ENCODE measurements at places on chromosomes 13 and 19. TPM values are rescaled to one million over a fixed set of nuclear protein-coding genes. Genes with fewer than 3 reads are reported as not detected.

- DNase-seq = no peak
These were observed 46.6 kb upstream of the GPR183 start for GRCh38 chr13:99353836-99354235.

- DNase-seq = peak; percentile 99
These were observed 2.0 kb downstream of the VSIG10L start for GRCh38 chr19:51339687-51340656.

DNA sequence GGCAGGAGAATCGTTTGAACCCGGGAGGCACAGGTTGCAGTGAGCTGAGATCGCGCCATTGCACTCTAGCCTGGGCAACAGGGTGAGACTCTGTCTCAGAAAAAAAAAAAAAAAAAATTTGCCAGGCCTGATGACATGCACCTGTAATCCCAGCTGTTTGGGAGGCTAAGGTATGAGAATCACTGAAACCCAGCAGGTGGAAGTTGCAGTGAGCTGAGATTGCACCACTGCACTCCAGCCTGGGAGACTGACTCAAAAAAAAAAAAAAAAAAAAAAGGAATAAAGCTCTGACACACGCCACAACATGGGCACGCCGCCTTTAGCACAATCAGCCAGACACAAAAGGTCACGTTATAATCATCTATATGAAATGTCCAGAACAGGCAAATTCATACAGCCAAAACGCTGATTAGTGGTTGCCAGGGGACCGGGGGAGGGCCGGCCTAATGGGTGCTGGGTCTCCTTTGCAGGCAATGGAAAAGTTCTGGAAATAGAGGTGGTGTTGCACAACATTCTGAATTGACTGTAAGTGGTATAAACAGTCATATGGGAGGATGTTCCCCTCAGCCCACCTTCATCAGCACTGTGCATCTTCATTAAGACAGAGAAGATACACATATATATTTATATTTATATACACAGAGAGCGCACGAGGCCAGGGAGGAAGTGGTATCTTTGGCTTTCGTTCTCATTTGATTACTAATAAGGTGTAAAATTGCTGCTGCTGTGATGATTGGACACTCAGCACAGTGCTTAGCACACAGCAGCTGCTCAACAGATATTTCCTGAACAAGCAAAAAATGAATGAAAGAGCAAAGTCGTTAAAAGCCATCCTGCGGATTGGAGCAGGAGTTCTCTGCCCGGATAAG lies 3.8 kb downstream of the HSPBP1 start:
- no peak for DNase-seq

Gene ALKBH6
- total RNA-seq = 55.8 TPM

GRCh38 chr19:42203700-42204099 lies 13.8 kb downstream of the DEDD2 start:
- no peak for DNase-seq

Gene NFIX
- 126 TPM for total RNA-seq

DNA sequence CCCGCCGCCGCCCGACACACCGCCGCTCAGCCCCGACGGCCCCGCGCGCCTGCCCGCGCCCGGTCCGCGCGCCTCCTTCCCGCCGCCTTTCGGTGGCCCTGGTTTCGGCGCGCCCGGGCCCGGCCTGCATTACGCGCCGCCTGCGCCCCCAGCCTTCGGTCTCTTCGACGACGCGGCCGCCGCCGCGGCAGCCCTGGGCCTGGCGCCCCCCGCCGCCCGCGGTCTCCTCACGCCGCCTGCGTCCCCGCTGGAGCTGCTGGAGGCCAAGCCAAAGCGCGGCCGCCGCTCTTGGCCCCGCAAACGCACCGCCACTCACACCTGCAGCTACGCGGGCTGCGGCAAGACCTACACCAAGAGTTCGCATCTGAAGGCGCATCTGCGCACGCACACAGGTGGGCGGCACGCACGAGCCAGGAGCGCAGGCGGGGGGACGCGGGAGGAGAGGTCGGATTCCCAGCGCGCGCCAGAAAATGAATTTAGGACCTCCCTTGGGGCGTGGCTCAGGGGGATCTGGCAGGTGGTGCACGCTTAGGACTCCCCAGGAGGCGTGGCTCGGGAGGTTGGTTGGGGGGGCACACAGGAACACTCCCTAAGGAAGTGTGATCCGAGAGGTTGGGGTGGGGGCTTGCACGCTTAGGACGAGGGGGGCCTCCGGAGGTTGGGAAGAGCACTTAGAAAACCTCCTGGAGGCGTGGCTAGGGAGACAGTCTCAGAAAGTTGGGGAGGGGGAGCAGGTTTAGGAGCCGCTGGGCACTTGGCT lies 1.2 kb downstream of the KLF2 start:
- DNase-seq = no peak

DNA sequence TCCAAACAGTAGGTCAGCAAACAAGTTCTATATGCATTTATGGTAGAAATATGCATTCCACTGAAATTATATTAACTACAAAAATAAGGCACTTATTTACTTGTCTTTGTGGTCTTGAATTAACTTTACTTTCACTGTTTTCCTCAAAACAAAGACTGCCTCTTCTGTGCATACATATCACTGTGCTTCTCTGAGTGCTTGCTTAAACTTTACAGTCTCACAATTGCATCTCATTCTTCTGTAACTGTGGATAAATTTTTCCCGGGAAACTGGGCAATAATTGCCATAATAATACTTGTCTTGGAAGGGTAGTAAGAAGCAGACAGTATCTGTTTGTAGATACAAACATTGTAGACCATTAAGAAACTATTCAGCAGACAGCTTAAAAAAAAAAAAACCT lies 38.4 kb downstream of the EFNB2 start:
- no peak for DNase-seq

DNA sequence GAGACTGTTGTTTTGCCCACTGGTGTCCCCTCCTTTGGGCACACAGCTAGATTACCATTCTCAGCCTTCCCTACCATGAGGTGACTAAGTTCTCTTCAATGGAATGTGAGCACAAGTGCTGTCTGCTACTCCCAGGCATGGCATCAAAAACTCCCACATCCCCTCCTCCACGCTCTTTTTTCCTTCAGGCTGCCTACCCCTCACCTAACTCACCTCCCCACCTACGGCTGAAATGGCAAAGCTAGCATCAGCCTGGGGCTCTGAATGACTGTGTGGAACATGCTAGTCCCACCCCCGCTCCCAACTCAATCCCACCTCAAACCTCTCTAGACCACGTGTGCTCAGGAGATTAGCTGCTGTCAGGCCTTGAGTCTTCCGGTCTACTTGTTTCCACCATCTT lies 512.2 kb downstream of the DIAPH3 start:
- DNase-seq = no peak

DNA sequence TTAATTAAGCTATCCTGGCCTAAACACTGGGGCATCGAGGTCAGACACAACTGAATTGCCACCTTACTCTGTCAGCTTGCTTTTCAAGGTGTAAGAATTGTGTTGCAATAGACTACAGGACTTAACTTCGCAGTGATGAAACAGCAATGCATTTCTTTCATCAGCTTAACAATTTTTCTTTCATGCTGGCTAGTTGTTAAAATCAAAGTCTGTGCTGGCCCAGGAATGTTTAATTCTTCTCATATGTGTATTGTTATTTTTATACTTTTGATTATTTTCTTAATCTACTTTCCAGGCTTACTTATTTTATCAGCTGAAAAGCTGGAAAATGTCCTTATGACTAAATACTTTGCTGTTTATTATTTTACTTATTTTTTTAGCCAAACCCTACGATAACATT lies 79.7 kb downstream of the EFNB2 start:
- DNase-seq = no peak

GRCh38 chr13:59846845-59847620 lies 316.7 kb downstream of the DIAPH3 start:
- DNase-seq = no peak

DNA sequence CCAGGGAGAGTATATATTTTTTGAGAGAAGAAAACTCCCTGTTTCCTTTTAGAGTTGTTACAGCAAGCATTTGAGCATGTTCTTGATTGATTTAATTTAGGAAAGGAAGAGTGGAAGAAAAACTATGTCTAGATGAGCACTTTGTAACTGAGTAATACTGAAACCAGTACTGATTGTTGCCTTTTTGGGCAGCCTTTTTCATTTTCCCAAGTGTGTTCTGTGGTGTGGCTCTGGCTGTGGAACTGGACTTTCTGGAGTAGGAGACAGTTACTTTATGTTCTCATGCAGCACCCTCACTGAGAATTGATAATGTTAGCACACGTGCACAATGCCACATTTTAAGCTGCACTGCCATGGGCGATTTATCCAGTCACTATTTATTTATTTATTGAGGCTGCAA lies 211.5 kb downstream of the LMO7 start:
- DNase-seq = no peak

GRCh38 chr13:66805657-66806056 lies 424.5 kb downstream of the PCDH9 start:
- DNase-seq = no peak

DNA sequence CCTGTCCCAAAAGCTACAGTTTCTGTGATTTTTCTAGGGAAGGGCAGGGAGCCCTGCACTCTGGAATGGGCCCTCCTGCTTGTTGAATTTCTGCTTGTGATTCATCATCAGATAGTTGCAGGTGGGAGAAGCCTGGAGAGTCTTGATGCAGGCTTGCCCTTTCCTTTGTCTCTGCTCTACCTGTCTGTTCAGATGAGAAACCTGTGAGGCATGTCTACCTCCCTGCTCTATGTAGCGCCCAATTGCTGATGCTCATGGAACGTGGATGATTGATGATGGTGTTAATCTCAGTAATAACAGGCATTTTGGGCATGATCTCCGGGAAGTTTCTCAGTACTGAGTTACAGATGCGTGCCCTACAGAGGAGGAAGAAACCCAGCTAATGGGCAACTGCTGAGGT lies 10.9 kb upstream of the CBY2 start:
- DNase-seq = no peak

- DNase-seq = no peak
These were observed 84.3 kb upstream of the NBEA start for GRCh38 chr13:34857558-34858325.

- DNase-seq = no peak
These were observed 16.9 kb downstream of the EFNB2 start for GRCh38 chr13:106518512-106518911.

Gene PSG3
- not detected for total RNA-seq

All from thoracic aorta (tissue), 2 donors.